ENCODE measurements at places on chromosomes 13 and 19.

GRCh38 chr19:20269461-20269860, 102.4 kb downstream of the ZNF486 start:
- no peak for DNase-seq

GRCh38 chr19:38836983-38837626, 5.5 kb upstream of the ECH1 start:
- no peak for DNase-seq

- no peak for DNase-seq
Measured at GRCh38 chr19:18770663-18771327, 20.3 kb downstream of the COMP start.

- DNase-seq = no peak
Measured at GRCh38 chr13:19888799-19889198, 25.4 kb upstream of the ZMYM5 start.

- DNase-seq = no peak
Measured at GRCh38 chr13:22773465-22773864, 407.3 kb upstream of the SGCG start.

GRCh38 chr19:1053176-1054101, 13.5 kb upstream of the ARHGAP45 start:
- no peak for DNase-seq

DNA sequence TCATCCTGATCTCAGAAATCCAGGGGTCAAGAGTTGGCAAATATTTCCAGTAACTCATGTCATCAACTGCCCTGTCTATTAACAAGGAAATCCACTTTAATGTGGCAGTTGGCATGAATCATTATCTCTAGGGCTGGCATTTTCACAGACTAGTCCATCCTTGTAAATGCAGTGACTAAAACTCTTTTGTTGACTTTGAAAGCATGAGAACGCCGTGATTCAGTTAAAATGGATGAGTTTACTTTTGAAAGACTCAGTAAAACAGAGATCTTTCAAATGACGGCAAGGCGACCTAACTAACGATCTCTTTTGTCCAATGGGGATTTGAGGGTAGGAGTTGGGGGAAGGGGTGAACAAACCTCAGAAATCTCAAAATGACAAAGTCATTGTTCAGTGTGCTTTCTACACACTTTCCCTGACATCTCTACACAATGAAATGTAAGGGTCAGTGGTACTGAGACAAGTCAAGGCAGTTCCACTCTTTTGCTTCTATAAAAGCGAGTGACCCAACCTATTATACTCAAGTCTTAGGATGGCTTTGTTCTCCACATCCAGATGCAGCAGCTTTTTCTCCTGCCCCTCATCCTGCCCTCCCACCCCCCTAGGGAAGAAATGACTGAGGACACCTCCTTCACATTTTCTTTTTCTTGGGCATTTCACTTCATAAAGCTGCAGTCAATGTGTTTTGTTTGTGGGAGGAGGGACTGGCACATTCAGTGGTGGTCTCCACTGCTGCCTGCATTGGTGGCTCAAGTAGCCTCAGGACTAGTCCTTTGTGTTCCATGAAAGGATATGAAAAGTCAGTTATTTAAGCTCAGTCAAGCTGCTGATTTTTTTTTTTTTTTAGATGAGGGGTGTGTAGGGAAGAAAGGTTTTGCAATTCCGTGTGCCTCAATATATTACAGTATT, 200.5 kb downstream of the ABCC4 start:
- DNase-seq = no peak

- no peak for DNase-seq
Measured at GRCh38 chr13:50678464-50679162, 164.9 kb downstream of the DLEU7 start.

DNA sequence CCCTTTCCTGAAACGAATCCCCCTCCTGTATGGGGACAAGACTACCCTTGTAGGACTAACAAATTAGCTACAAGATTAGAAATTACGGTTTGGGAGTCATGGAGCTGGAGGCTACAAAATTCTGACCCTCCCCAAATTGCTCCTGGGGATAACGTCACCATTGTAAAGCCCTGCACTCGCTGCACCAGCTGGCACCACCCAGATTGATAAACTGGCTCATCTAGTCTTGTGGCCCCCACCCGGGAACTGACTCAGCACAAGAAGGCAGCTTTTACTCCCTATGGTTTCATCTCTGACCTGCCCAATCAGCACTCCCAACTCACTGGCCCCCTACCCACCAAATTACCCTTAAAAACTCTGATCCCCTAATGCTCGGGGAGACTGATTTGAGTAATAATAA, 150.6 kb upstream of the TSC22D1 start:
- DNase-seq = no peak
